MG63 (cell line): ENCODE measurements at places on chromosomes 1 and 21. TPM values are rescaled to one million over a fixed set of nuclear protein-coding genes. Genes with fewer than 3 reads are reported as not detected.

- DNase-seq: peak; percentile 11
These were observed 35.2 kb downstream of the DNASE2B start for GRCh38 chr1:84433258-84434080.

DNA sequence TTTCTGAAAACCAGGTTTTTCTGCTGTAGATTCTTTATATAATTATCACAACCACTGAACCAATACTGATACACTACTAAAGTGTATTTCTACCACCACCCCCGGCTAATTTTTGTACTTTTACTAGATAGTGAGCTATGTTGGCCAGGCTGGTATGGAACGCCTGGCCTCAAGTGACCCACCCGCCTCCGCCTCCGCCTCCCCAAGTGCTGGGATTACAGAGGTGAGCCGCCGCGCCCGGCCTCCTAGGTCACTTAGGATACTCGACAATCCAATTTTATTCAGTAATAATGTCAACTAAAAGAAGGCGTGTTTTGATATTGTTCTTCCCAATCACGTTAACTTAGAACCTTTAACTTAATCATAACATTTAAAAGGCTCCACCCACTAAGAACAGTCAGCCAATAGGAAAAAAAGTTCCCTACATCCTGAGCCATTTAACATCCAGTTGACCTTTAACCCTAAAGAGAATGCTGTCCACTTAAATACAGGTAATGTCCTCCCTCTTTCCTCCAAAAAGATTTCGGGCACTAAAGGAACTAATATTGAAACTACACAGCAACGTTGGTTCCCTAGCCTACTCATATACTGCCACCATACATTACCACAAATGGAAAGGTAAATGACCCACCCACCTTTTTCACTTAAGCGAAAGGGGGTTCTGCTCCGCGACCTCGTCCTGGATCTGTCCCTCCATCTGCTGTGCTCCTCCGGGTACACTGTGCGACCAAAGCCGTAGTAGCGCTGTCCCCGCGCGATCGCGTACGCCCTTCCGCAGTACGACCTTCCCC is 1.2 kb downstream of the RSRP1 start:
- no peak for DNase-seq

DNA sequence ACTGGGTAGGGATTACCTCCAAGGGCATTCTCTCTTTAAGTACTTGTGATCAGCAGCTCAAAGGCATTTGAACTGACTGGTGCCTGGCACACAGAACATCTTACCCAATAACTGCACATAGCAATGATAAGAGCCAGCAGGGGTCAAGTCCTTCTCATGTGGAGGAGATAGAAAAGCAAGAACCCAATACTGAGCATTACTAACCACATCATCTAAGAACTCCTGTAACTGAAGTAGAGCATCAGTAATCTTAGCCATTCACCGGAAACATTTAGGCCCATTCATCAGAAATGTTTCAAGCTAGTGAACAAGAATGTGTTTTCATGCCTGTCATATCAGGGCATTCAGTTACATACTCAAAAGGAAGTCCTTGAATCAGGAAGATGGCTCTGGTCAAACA is 33.6 kb upstream of the THEM4 start:
- no peak for DNase-seq

GRCh38 chr1:229035054-229035747 is 235.7 kb upstream of the RAB4A start:
- no peak for DNase-seq

DNA sequence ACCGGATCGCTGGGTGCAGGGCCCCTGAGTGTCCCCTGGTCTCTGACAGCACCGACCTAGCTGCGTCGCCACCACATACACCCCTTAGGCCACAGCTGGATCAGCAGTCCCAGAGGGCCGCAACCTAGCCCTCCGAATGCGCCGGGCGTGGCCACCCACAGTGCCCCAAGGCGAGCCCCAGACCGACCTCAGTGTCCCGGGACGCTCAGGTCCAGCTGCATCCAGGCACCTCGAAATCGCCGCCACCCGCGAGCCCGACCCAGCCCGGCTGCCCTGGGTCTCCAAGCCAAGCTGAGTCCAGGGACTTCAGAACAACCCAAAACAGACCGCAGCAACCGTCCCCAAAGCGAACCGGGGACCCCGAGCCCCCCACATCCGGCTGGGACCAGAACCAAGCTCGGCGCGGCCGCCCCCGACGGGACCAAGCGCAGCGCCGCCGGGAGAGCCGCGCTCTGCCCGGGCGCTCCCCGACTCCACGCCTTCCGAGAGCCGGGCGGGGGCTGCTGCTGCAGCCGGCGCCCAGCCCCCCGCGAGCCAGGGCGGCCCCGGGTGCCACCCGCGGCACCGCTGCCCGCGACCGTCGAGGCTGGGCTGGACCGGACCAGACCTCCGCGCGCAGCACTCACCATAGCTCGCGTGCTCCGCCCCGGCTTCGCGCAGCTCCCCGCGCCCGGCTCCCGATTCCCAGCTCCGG is 54.6 kb upstream of the ECE1 start:
- no peak for DNase-seq

DNA sequence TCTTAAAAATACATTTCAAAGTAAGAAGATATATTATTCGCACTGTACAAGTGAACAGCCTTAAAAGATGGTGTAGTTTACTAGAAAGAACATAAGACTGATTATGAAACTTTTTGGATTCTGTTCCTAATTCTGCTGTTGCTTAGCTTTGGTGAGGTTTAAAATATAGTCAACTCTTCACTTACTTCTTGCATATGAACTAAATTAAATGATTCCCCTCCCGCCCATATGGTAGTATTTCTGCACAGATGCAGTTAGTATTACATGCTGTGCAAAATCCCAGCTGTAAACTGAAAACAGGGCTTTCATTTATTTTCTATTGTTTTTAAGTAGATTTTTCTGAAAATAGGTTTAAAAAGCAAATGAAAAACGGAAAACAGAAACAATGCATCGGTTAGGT is 345.4 kb upstream of the NCAM2 start:
- DNase-seq: no peak

DNA sequence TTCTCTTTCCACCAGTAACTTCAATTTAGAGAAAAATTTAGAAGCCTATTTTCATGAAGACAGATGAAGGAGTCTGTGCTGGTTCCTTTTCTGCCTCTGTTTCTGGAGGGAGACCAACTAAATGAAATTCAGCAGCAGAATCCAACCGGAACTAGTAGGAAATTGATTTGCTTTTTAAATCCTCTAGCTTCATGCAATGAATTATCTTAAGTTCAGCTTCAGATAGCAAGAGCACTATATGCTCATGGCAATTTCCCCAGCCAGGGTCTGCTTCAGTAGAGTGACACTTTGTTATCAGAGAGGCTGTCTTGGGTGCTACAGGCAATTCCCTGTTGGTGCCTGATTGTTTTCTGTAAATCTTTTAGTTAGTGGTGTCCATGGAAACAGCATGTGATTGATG is 189.7 kb downstream of the SLC35F3 start:
- no peak for DNase-seq

DNA sequence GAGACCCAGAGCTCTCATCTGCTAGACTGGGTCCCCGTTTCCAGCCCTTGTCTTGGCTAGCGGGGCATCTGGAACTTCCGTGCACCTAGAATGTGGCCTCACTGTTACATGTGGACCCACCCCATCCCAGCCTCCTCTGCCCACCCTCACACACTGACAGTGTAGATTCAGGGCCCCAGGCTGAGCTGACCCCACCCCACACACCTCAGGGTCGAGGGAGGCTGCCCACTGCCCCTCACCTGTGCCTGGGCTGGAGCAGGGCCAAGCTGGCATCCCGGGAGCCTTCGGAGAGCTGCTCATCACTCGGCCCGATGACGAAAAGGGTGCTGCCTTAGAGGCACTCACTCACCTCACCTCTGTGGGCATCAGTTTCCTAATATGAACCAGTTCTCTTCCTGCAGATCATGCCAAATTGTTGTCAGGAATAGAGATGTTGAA is 11.1 kb downstream of the ACOT11 start:
- no peak for DNase-seq

DNA sequence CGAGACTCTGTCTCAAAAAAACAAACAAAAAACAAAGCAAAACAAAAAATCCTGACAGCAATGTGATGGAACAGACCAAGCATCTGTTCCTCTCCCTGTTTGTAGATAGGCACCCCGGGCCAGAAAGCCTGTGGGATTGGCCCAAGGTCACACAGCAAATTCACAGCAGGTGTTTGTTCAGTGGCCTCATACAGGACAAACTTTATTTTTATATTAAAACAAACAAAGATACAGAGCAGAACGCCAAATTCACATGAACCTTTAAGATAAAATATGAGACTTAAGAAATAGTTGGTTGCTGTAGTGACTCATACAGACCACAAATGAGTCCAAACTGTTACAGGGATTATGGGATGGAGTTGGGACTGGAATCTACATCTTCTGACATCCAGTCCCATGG is 2.3 kb upstream of the CELA2A start:
- no peak for DNase-seq

GRCh38 chr1:173479649-173480048 is 2.5 kb downstream of the PRDX6 start:
- DNase-seq: no peak

GRCh38 chr21:39060485-39061083 is 122.7 kb downstream of the PSMG1 start:
- DNase-seq: no peak

- no peak for DNase-seq
These were observed 22.5 kb downstream of the VPS26C start for GRCh38 chr21:37244501-37245095.

DNA sequence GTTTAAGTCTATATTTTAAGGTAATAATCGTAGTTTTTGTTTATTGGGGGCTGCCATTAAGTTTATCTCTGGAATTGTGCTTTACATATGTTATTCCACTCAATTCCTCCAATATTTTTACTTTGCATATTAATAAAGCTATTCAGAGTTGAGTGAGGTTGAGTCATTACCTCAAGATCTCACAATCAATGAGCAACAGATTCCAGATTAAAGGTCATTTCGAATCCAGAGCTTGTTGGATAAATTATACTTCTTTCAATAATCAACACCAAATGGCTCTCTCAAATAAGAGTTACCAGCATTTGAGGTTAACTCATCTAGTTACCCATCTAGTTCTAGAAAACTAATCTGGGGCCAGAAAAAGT is 16.7 kb downstream of the RGS4 start:
- no peak for DNase-seq

- no peak for DNase-seq
These were observed 14.0 kb downstream of the LAPTM5 start for GRCh38 chr1:30743584-30744059.

- no peak for DNase-seq
These were observed 73.5 kb downstream of the TMEM200B start for GRCh38 chr1:29050166-29050565.

DNA sequence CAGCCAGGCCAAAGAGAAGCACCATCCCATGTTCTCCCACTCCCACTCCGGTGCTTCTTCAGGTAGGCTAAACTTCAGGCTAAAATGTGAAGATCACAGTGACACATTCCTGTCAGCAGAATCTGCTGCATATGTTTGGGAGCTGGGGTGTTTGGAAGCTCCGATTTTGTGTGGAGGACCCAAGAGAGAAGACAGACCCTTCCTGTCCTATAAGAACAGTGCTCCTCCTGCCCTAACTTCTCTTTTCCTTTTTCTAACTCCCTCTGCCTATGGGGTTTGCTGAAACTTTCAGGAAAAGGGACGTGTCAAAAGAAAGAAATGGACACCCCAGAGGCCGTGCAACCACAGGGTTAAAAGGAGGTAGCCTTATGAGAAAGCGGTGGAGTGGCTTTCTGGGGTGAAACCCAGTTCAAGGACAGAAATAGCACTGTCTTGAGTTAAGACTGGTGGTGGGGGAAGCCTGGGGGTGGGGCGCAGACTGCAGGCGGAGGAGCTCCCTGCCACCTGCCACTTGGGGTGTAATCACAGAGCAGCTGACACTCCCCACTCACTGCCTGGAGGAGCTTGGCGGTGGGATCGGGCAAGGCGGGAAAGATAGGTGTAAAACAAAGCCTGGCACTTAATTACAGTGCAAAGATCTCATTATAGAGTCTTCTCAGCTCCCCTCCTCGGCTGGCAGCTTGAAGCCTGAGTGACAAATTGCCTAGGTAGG is 645 bp upstream of the TLR5 start:
- DNase-seq: no peak

GRCh38 chr1:226692823-226693222 is 46.3 kb downstream of the ITPKB start:
- DNase-seq: no peak

DNA sequence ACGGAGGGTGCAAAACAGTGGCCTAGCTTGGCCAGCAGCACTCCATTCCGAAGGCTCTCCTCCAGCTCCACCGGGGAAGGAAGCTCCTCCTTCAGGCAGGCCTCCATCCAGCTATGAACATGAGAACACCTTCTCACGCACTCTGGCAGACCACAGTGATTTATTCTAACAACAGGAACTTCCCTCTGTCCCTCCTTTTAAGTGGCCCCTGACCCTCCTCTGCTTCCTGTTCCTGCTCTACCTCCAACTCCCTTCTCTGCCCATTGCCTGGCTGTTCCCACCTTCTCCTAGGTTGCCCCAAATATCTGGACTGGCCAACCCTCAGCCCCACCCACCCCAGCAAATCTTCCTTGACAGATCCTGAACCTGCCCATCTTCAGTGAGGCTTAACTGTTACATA is 5.9 kb downstream of the IQGAP3 start:
- DNase-seq: no peak

- DNase-seq: no peak
These were observed 37.7 kb upstream of the PTBP2 start for GRCh38 chr1:96683931-96684330.

- peak; percentile 26 for DNase-seq
These were observed 181.9 kb downstream of the ZSCAN20 start for GRCh38 chr1:33654267-33654834.

DNA sequence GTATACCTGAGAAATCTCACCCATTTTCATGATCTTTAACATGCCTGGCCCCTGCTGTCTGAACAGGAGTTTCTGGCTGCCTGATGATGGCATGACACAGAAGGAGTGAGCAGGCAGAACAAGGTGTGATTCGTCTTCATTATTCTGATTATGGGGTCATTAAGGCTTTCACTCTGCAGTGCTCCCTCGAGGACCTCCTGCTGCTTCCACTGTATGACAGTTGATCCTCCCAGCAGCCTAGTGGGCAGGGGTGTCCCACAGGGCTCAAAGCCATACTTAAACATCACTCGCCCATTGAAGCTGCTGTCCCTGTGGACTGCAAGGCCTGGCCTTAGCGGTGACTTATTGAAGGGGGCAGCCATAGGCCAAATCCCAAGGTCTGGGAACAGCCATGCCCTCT is 12.7 kb upstream of the PARS2 start:
- no peak for DNase-seq

GRCh38 chr1:56424744-56425493 is 154.4 kb downstream of the PLPP3 start:
- DNase-seq: peak; percentile 58

DNA sequence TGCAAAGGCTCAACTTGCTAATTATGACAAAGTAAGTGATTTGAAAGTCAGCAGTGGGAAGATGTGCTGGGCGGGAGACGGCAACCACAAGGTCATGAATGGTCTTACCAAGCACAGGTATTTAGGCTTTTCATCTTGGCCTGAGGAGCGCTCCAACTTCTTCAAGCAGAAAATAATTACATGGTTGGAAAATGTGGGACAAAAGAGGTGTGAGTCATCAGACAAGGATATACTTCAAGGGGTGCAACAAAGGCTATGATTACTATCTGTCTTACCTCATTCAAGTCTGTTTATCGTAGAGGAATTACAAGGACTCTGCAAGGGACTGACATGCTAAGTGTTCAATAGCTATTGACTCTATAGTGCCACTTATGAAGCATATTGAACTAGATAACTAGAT is 2005.7 kb downstream of the MRPL39 start:
- no peak for DNase-seq

SLFNL1 gene
- total RNA-seq: not detected in 2 replicates

SUSD4 gene
- 3.7 and 5.1 TPM in 2 replicates for total RNA-seq

IL22RA1 gene
- total RNA-seq: 0.86 TPM in 1 of 2 replicates, not detected in the other

PLD5 gene
- 0.03 TPM in 1 of 2 replicates, not detected in the other for total RNA-seq

E2F2 gene
- 4.3 and 6.9 TPM in 2 replicates for total RNA-seq

ACP6 gene
- total RNA-seq: 9.6 and 15.9 TPM in 2 replicates

RGS18 gene
- not detected in 2 replicates for total RNA-seq

C8B gene
- not detected in 2 replicates for total RNA-seq

PPIAL4G gene
- total RNA-seq: not detected in 2 replicates
